ENCODE measurements at places on chromosomes 5 and 9. TPM values are rescaled to one million over a fixed set of nuclear protein-coding genes. Genes with fewer than 3 reads are reported as not detected.
A peak's percentile ranks its signal among the peaks of the same experiment; 100 is the strongest.

The SH2D3C gene
- 28.1 TPM for total RNA-seq

The GARNL3 gene
- total RNA-seq = 5.6 TPM

The LCN1 gene
- 2.3 TPM for total RNA-seq

The DROSHA gene
- 39.5 TPM for total RNA-seq

The OMD gene
- total RNA-seq = 2.6 TPM

The ARHGEF39 gene
- total RNA-seq = 0.58 TPM

The FBXO10 gene
- 10.6 TPM for total RNA-seq

The DRD1 gene
- total RNA-seq = 1.1 TPM

The ALAD gene
- 52.8 TPM for total RNA-seq

The SLC34A3 gene
- total RNA-seq = not detected

The MORN5 gene
- total RNA-seq = not detected

The PCSK1 gene
- total RNA-seq = 1.6 TPM

DNA sequence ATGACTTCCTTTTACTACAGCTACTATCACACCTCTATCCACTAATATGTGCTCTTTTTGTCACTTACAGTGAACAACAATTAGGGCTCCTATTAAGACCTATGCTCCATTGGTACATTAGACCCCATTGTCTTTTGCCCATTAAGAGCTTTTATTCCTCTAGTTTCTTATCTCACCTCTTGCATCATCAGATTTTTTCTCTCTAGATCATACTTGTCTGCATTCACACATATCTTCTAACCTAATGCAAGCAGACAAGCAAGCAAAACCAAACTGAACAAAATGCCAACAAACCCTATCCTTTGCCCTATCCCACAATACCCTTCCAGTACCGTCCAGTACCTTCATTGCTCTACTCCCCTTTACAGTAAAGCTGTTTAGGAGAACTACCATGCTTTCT lies 10.1 kb upstream of the RBM27 start:
- DNase-seq = no peak

GRCh38 chr5:1103505-1104326 lies 8.1 kb downstream of the SLC12A7 start:
- no peak for DNase-seq

- no peak for DNase-seq
Measured at GRCh38 chr5:57841676-57842363, 359.2 kb upstream of the ACTBL2 start.

- peak; percentile 24 for DNase-seq
Measured at GRCh38 chr9:134569626-134570025, 72.0 kb upstream of the COL5A1 start.

- no peak for DNase-seq
Measured at GRCh38 chr9:83800236-83801033, 17.1 kb downstream of the GKAP1 start.

GRCh38 chr5:132057498-132058255 lies 2.8 kb upstream of the IL3 start:
- DNase-seq = peak; percentile 55

- DNase-seq = no peak
Measured at GRCh38 chr9:110900456-110900855, 137.8 kb downstream of the LPAR1 start.

DNA sequence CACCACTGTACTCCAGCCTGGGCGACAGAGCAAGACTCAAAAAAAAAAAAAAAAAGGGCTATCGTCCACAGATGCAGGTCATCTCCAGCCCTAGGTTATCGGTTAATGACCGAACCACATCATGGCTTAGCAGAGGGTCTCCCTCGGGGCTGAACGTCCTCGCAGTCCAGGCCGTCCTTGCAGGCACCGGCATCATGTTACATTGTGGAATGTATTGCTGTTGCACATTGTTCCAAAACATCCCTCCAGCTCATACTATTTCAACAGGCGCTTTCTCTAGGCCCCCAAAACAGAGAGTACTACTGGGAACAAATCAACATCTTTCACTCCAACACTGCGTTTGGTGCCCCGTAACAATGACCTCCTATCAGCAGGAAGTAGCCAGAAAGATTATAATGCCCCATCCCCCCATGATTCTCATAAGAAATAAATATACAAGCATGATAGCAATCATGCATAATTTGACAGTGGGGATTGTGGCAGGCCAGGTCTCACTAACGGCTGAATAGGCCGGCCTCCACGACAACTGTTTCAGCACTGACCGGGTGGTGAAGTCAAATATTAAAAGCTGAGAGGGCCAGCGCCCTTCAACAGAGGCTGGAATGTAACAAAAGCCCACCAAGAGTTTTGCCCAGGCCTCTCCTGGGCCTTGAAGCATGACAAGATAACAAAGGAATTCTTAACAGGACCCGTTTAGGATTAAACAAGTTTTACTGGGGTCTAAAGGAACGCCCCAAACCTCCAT lies 1.1 kb upstream of the LCN9 start:
- DNase-seq = peak; percentile 57

DNA sequence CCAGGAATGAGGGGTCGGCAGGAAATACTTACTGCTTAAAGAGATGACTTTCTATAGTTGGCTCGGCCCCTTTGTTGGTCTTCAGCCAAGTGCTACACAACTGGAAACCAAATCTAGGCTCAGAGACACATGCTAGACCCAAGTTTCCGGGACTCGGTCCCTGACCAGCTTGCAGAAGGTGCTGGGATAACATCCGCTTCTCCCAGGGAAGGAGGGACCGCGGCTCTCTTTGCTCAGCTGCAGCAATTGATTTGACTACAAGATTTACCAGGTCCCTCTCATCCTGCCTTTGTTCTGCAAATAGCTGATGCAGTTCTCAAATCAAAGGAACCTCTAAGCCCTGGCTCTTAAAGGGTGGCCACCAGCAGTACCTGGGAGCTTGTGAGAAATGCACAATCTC lies 314.7 kb downstream of the MLLT3 start:
- DNase-seq = no peak

DNA sequence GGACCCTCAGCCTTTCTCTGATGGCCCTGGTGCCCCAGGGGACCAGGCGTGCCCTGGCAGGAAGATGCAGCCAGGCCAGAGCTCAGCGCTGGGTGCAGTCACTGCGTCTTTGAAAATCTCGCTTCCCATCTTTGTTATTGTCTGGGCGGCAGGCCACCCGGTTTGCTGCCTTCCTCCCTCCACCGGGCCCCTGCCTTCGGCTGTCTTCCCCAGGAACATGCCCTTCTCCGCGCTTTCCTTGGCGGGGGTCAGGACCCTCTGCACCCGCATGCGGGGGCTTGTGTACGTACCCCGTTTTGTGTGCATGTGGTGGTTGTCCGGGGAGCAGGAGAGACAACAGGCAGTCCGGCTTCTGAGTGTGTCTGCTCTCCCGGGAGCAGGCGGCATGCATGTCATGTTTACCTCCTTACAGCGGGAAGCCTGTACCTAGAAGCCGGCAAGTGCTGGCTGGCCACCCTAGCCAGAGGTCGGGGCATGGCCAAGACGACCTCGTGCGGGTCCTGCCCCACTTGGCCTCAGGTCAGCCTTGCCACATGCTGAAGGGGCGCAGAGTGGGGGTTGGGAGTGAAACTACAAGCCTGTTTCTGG lies 49.5 kb downstream of the DAB2IP start:
- DNase-seq = no peak

GRCh38 chr9:121439711-121440664 lies 59.7 kb downstream of the GGTA1 start:
- no peak for DNase-seq

DNA sequence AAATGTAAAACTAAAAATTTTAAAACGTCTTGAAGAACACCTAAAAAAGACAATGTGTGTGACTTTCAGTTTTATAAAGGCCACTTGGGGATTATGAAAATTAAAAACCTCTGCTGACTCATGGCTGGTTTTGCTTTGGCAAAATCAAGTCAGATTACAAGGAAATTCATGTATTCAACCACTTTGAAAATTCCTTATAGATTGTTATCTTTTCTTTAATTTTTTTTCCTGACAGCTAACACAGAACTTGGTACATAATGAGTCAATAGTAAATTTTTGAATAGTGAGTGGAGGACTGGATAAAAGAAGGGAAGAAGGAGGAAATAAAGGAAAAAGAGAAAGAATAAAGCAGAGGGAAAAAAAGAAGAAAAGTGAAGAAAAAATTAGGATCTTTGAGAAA lies 1774.7 kb upstream of the ACO1 start:
- DNase-seq = no peak

DNA sequence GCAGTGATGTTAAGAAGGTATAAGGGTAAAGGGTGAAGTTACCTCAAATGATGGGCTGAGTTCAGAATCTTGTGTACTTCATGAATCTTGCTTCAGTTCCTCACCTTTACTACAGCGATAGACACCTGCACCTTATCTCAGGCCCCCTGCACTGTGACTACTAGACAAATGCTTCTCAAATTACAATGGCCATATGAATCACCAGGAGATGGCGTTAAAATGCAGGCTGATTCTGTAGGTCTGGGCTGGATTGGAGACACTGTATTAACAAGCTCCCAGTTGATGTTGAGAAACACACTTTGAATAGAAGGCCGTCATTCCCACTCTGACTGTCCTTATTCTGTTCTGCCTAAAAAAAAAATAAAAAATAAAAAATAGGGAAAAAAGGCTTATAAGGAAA lies 29.8 kb downstream of the TARS1 start:
- DNase-seq = no peak

GRCh38 chr9:111902391-111903139 lies 6.0 kb downstream of the UGCG start:
- no peak for DNase-seq

- no peak for DNase-seq
Measured at GRCh38 chr5:54186108-54186507, 124.3 kb downstream of the ARL15 start.

GRCh38 chr9:87795178-87795577 lies 69.3 kb downstream of the CTSL start:
- no peak for DNase-seq

- DNase-seq = no peak
Measured at GRCh38 chr5:149475777-149476176, 75.5 kb downstream of the CSNK1A1 start.

Measured in mesenteric fat pad (tissue), 1 donor.